ENCODE measurements at places on chromosomes 16 and 17. TPM values are rescaled to one million over a fixed set of nuclear protein-coding genes. Genes with fewer than 3 reads are reported as not detected.

- no peak overlapping the region for H3K4me3 ChIP-seq
- no peaks in the 10 kb centered on the region for H3K4me1 ChIP-seq
- DNase-seq: no peak
- no peaks in the 10 kb centered on the region for H3K36me3 ChIP-seq
- no peak overlapping the region for H3K27ac ChIP-seq
These were observed 83.5 kb upstream of the RPL38 start for GRCh38 chr17:74119965-74120364.

GRCh38 chr16:68287276-68288251 lies 23.2 kb downstream of the SLC7A6OS start:
- H3K27me3 ChIP-seq: no peaks in the 10 kb centered on the region
- peaks cover 89% of the 10 kb centered on the region for H3K36me3 ChIP-seq
- peak; percentile 91 for DNase-seq
- H3K4me3 ChIP-seq: peak overlapping the region; percentile 15
- H3K4me1 ChIP-seq: peaks cover 77% of the 10 kb centered on the region

GNAO1 gene
- total RNA-seq: 1.2 TPM

MYH8 gene
- 1.8 TPM for total RNA-seq

GRCh38 chr17:48025040-48025903 lies 12.3 kb downstream of the COPZ2 start:
- peaks cover 39% of the 10 kb centered on the region for H3K4me1 ChIP-seq
- H3K27ac ChIP-seq: peak overlapping the region; percentile 79
- peak; percentile 99 for DNase-seq
- H3K27me3 ChIP-seq: no peaks in the 10 kb centered on the region
- H3K36me3 ChIP-seq: no peaks in the 10 kb centered on the region

- H3K27me3 ChIP-seq: peaks cover 91% of the 10 kb centered on the region
- peak; percentile 90 for DNase-seq
- no peaks in the 10 kb centered on the region for H3K36me3 ChIP-seq
- peaks cover 13% of the 10 kb centered on the region for H3K4me1 ChIP-seq
- peak overlapping the region; percentile 74 for H3K4me3 ChIP-seq
These were observed 1.7 kb downstream of the HS3ST3B1 start for GRCh38 chr17:14302431-14303099.

C16orf86 gene
- 5.1 TPM for total RNA-seq

GRCh38 chr17:2024572-2025219 lies 438 bp downstream of the RTN4RL1 start:
- DNase-seq: peak; percentile 50
- peak overlapping the region; percentile 28 for H3K27ac ChIP-seq
- H3K4me1 ChIP-seq: peaks cover 16% of the 10 kb centered on the region

GRCh38 chr17:48842746-48843145 lies 11.9 kb downstream of the CALCOCO2 start:
- peaks cover 42% of the 10 kb centered on the region for H3K4me1 ChIP-seq
- peak overlapping the region; percentile 53 for H3K4me3 ChIP-seq
- H3K36me3 ChIP-seq: peaks cover 54% of the 10 kb centered on the region
- peak overlapping the region; percentile 78 for H3K27ac ChIP-seq
- H3K27me3 ChIP-seq: no peaks in the 10 kb centered on the region

RND2 gene
- total RNA-seq: 0.22 TPM

DNA sequence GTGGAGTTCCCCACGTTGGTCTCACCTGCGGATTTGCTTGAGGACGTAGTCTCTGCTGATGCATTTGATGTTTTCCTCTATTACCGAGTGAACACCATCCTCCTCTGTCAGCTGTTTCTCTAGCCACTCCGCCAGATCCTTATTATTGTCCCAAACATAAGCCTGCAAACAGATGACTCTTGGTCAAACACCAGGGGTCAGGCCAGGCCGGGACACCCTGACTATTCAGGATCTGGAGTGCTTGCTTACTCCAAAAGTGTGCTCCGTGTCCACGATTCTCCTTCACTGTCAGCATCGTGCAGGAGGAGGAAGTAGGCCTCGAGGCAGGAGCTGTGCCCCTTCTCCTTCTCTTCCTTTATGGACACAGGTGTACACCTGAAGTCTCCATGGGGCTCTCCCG lies 140.2 kb downstream of the AATF start:
- H3K27ac ChIP-seq: no peak overlapping the region
- peaks cover 7% of the 10 kb centered on the region for H3K36me3 ChIP-seq
- no peak for DNase-seq
- no peaks in the 10 kb centered on the region for H3K27me3 ChIP-seq

DNA sequence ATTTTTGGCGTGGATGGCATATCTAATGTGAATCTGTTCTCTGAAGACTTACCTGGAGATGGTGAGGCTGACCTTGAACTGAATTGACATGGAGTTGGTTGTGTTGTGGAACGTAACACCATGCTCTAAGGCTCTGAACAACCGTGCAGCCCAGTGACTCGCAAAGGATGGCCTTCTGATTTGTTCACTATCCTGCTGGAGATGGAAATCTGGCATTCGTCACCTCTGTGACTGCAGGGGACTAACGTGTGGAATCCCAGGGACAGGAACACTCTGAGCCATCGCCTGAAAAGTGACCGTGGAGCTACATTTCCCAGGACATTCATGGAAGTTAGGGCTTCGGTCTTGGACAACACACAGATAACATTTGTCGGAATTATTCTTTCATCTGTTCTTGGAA lies 61.1 kb downstream of the BANP start:
- no peak for DNase-seq
- H3K27ac ChIP-seq: no peak overlapping the region
- H3K36me3 ChIP-seq: peaks cover 29% of the 10 kb centered on the region
- no peaks in the 10 kb centered on the region for H3K4me1 ChIP-seq

SOX8 gene
- total RNA-seq: 0.57 TPM

CPNE2 gene
- total RNA-seq: 12.4 TPM

DNA sequence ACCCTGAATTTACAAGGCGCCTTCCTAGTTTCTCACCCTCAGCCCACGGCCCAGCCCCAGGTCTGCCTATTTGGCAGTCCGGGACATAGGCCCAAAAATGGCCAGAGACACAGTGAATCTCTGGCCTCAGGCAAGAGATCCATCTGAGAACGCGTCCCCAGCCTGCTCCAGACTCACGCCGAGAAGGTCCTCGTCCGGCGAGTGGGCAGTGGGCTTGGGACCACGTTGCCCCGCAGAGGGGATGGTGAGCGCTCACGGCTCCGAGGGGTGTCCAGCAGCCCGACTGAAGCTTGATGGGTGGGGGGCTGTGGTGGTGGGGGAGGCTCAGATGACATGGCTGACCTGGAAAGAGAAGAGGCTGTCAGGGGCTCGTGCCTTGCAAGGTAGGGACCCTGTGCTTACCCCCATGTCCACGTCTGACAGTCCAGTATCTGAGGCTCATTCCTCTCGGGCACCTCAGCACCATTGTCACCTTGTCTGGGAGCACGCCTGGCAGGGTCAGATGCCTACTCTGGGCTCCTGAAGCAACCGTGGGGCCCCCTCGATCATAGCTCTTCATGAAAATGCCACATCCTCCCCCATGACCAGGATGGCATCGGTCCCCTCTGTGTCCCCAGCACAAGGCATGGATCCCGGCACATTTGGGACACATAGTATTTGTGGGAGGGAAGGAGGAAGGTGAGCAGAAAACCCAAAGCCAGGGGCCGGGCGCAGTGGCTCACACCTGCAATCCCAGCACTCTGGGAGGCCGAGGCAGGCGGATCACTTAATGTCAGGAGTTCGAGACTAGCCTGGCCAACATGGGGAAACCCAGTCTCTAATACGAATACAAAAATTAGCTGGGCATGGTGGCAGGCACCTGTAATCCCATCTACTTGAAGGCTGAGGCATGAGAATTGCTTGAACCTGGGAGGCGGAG lies 9.6 kb downstream of the CARHSP1 start:
- peaks cover 5% of the 10 kb centered on the region for H3K27me3 ChIP-seq
- no peak overlapping the region for H3K4me3 ChIP-seq
- peaks cover 4% of the 10 kb centered on the region for H3K36me3 ChIP-seq
- peaks cover 2% of the 10 kb centered on the region for H3K4me1 ChIP-seq
- no peak for DNase-seq

GRCh38 chr16:21937336-21937829 lies 15.8 kb upstream of the UQCRC2 start:
- no peaks in the 10 kb centered on the region for H3K27me3 ChIP-seq
- no peak for DNase-seq
- no peaks in the 10 kb centered on the region for H3K36me3 ChIP-seq
- H3K27ac ChIP-seq: no peak overlapping the region
- H3K4me1 ChIP-seq: no peaks in the 10 kb centered on the region
- no peak overlapping the region for H3K4me3 ChIP-seq

- peak; percentile 53 for DNase-seq
- H3K27me3 ChIP-seq: peaks cover 33% of the 10 kb centered on the region
- H3K4me3 ChIP-seq: peak overlapping the region; percentile 74
- peaks cover 13% of the 10 kb centered on the region for H3K4me1 ChIP-seq
These were observed 604 bp downstream of the HS3ST3B1 start for GRCh38 chr17:14301279-14302090.

GRCh38 chr17:83182620-83183101 lies 103.3 kb downstream of the METRNL start:
- no peak overlapping the region for H3K27ac ChIP-seq
- no peaks in the 10 kb centered on the region for H3K36me3 ChIP-seq
- no peak overlapping the region for H3K4me3 ChIP-seq
- peak; percentile 41 for DNase-seq
- H3K4me1 ChIP-seq: no peaks in the 10 kb centered on the region
- H3K27me3 ChIP-seq: no peaks in the 10 kb centered on the region

GRCh38 chr17:5225668-5226457 lies 8.8 kb downstream of the SCIMP start:
- DNase-seq: no peak
- H3K36me3 ChIP-seq: peaks cover 23% of the 10 kb centered on the region
- H3K27me3 ChIP-seq: no peaks in the 10 kb centered on the region
- no peak overlapping the region for H3K27ac ChIP-seq
- H3K4me3 ChIP-seq: no peak overlapping the region
